ENCODE measurements at places on chromosomes 2 and 18.

- no peak for DNase-seq
Observed at GRCh38 chr2:118672571-118673158, 174.8 kb downstream of the EN1 start.

- DNase-seq: no peak
Observed at GRCh38 chr2:45343251-45344017, 267.6 kb downstream of the SRBD1 start.

DNA sequence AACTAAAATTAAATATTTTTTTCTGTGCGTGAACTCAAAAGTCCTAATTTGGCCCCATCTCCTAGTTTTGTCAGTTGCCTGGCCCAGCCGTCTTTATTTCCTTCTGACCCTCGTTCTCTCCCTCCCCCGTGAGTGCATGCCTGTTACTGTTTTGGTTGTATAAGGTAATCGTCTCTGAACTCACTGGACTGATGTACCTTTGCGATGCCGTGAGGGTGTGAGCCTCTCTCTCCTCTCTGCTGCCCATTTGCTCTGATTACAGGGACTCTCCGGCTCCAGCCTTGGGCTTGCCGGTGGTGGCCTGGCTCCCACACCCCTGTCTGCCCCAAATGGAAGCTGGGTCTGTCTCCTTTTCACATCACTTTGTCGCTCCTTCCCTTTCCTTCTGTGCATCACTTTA is 66.5 kb upstream of the RBM44 start:
- no peak for DNase-seq

DNA sequence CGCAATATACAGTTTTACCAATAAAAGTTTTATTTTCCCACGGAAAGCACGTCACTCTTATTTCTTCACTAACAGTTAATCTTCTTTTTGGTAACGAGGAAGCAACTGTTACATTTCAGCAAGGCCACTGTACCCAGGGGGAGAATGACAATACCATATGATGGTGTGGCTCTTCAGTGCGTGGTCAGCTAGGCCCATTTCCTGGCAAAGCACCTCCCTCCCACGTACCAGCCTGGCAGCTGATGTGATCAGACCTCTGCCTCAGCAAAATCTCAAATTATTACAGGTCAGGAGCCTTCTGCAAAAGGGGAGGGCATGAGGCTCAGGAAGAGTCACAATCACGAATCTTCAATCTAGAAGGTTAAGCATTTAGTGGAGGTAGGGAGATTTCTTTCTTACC is 55.4 kb downstream of the KLF7 start:
- no peak for DNase-seq

GRCh38 chr2:157784169-157784822 is 91.8 kb downstream of the ACVR1 start:
- DNase-seq: no peak

DNA sequence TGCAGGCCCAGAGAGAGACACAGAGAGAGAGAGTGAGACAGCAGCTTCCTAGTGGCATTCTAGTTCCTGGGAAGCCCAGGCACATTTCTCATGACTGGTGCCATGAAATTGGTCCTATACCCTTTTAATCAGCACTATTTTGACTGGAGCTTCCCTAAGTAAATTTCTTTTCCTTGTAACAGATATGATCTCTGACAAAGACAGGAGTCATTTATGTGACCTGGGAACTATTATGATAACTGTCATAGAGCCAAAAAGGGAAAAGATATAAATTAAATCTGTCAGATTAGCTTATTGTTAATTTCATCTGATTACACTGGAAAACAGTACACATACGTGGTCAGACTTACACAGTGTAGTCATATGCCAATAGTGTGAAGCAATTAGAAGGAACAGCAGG is 161.3 kb upstream of the HNRNPA3 start:
- DNase-seq: no peak

DNA sequence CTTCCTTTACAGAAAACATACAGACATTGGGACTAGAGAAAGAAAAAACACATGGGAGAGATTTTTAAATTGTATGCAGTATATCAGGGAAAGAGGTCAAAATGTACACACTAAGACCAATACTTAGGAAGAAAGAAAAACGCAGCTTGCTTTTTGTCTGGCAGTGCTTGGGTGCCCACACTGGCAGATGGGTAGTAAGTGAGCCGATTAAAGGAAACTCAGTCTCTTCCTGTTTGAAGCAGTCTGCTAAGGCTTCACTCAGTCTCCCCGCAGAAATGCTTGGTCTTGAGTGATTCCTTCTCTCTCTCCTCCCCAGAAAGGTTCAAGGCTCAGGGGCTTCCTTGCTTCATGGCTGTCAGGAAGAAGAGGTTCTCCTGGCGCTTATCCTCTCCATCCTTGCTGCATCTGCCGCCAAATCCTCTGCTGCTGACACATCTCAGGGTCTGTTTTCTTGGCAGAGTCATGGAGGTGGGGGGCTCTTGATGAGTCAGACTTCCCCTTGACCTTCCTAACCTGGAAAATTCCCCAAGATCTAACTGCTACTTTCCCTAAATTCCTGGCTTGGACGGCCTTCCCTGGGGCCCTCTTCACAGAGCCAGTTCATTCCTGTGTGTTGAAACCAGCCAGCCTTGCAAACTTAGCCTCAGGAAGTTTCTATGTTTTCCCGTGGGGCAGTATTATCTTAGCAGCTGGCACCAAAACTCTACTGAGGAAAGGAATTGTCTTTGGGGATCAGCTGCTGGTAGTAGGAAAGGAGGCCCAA is 10.5 kb upstream of the TMSB10 start:
- DNase-seq: no peak

- no peak for DNase-seq
Observed at GRCh38 chr2:33420726-33421125, 55.7 kb upstream of the RASGRP3 start.

- no peak for DNase-seq
Observed at GRCh38 chr2:9802576-9802993, 40.7 kb upstream of the TAF1B start.

DNA sequence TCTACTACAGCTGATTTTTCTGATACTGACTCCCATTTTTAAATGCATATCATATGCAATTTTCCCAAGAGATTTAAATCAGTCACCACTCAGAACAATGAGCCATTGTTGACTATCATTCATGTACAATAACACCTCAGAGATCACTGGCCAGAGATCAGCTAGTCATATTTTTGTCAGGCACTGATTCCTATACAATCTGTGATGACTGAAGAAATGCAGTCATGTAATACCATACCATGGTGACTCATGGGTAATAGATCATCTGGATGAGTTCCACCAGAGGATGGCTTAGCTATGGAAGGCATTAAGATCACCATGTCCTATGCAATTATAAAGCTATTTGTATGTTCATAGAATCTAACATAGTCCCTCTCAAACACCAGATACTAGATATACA is 285.7 kb upstream of the DCC start:
- no peak for DNase-seq

DNA sequence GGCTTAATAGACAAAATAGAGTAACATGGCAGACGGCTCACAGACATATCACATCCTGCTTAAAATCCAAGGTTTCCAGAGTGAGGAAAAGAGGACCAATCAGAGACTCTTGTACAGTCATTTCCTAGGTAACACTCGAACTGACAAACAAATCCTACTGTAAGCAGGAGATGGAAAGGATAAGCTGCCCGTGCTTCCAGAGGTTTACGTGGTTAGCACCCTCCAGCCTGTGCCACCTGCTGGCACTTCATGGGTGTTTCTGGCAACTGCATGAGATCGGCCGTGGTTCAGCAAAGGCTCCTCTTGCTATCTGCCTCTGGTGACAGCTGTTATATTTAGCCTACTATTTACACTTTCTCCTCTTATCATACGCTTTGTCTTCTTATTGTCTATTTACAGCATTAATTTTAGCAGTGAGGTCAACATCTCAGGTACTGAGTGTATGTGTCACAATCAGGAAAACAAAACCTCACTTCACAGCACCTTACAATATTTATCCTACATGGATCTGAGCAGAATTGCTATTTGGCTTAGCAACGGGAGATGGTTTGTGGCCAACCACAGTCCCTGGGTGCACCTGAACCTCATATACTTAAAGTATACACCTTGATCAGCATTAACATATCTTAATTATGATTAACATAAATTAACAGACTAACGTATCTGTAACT is 226.9 kb downstream of the TMEM163 start:
- no peak for DNase-seq

DNA sequence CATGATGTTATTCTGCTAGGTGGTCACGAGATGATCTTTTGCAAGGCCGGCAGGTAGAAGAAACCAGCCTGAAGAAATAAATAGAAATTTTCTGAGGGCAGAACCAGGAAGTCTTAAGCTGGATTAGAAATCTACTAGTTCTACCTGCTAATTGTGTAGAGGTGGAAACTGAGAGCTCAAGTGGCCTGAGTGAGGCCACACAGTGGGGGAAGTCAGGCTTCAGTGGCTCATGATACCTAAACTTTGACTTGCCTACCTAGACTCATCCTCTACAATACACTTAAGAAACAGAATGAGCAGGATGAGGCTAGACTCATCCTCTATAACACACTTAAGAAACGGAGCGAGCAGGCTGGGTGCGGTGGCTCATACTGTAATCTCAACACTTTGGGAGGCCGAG is 134.9 kb upstream of the NDUFV2 start:
- no peak for DNase-seq

GRCh38 chr2:143284087-143284675 is 155.0 kb downstream of the ARHGAP15 start:
- DNase-seq: no peak

GRCh38 chr2:35864141-35864540 is 491.4 kb upstream of the CRIM1 start:
- DNase-seq: no peak

DNA sequence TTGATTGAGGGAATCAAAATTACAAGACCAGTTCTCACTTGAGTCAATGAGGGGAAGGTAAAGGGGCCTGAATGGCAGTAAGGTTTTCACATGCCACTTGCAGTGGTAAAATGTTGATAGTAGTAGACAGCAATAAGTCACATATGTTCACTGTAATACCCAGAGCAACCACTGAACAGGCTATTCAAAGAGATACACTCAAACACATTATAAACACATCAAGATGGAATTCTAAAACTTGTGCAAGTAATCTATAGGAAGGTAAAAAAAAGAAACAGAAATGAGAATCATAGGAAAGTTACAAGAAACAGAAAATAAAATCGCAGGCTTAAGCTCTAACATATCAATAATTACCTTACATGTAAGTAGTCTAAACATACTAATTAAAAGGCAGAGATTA is 86.6 kb upstream of the AFF3 start:
- DNase-seq: no peak

DNA sequence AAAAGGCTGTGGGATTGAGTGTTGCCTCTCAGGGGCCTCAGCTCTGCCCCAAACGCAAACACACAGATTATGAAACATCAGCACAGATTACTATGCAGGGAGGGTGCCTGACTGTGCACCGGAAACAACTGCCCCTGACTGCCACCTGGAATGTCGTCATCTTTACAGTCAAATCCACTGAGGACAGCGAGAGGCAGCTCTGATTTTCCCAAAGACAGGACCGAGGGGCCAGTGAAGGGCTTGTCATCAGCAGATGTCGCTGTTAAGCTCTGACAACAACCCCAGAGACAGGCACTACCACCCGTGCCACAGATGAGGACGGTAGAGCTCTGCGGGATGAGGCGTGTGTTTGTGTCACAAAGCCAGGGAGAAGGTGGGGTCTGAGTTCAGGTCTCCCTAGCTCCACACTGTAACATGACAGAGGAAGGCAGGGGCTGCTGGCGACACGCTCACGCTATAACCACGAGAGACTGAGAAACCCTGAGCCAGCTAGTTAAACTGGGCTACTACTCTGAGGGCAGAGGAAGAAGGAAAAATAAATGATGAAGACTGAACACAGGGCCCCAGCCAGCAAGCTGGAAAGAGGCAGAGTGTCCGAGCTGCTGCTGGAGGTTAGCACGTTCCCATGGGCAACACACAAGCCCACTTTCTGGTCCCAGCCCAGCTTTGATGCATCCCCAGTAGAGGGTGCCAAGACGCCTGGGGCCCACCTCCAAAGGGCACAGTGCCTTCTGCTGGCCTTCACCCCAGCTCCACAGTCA is 47.0 kb downstream of the PARD6G start:
- no peak for DNase-seq

DNA sequence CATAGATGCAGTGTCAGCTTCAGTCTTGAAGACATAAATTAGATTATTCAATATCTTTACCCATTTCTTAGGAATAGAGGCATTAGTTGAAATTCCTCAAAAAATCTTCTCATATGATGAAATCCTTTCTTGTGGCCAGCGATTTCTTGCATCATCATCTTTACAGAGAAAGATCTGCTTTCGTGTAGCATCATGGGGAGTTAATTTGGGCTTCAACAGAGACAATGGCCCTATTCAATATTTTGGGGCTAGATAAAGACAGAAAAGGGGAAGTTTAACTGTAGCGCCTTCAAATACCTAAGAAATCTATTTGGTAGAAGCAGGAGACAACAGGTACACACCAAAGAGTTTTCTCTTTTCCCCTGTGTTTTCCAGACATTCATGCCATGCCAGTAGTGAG is 73.8 kb downstream of the TGFA start:
- no peak for DNase-seq

GRCh38 chr2:53053937-53054336 is 713.7 kb upstream of the CHAC2 start:
- DNase-seq: no peak

DNA sequence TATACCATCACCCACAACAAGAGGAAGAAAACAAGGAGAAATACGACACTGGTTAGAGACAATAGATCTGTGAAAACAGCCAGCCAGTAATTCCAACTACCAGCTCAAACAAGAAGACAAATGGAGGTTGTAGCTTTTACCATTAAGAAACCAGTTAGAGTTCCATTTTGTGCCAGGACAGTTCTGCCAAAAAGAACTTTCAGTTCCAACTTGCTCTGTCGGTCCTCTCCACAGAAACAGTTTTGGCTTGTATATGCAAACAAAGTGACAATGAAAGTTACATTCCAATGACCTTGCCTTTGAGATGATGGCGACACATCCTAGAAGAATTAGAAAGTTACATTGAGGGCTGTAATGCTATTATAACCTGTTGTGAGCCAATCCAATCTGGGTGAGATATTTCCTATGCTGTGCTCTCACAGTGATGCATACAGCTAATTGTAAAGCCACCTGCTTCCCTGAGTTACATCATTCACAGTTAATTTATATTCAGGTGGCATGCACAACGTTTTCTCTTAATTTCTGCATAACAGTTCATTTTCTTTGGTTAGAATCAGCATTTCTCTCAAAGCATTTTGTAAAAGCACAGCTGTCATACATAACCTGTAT is 1378.4 kb upstream of the PIK3C3 start:
- DNase-seq: no peak

DNA sequence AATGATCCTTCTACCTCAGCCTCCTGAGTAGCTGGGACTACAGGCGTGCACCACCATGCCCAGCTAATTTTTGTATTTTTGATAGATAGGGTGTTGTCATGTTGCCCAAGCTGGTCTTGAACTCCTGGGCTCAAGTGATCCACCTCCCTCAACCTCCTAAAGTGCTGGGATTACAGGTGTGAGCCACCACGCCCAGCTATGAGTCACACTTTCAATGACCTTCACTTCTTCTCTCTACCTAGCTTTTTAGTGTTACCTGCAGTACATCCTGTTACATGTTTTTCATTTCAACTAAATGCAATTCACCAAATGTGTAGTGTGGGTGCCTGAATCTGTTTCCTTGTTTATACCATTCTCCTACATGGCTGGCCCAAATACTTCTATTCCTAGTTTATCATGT is 64.0 kb downstream of the SLC39A10 start:
- DNase-seq: no peak
